Subcutaneous preadipocyte (primary cell): ENCODE measurements at places on chromosomes 1 and 21. TPM values are rescaled to one million over a fixed set of nuclear protein-coding genes. Genes with fewer than 3 reads are reported as not detected.

Gene GGPS1
- 13.3 and 15.1 TPM in 2 replicates for total RNA-seq

Gene RIPK4
- under 0.01 TPM in 1 of 2 replicates, not detected in the other for total RNA-seq

Gene PTCH2
- total RNA-seq = 0.20 and 0.37 TPM in 2 replicates

Gene TNNT2
- not detected in 2 replicates for total RNA-seq

Gene LCE1A
- not detected in 2 replicates for total RNA-seq

Gene C2CD2
- 27.2 and 52.6 TPM in 2 replicates for total RNA-seq

Gene RHEX
- not detected in 2 replicates for total RNA-seq

Gene FAAH
- total RNA-seq = 0.59 and 1.5 TPM in 2 replicates

Gene NOS1AP
- total RNA-seq = not detected in 2 replicates

Gene SELE
- total RNA-seq = not detected in 2 replicates

Gene KRTAP22-2
- not detected in 2 replicates for total RNA-seq

Gene CASP9
- total RNA-seq = 3.9 and 6.6 TPM in 2 replicates

Gene LIPI
- total RNA-seq = not detected in 2 replicates

Gene EPS8L3
- not detected in 2 replicates for total RNA-seq

Gene GRHL3
- not detected in 2 replicates for total RNA-seq
